ENCODE measurements at places on chromosomes 13 and 19.

- no peak for DNase-seq
Observed at GRCh38 chr19:5057860-5058259, 88.9 kb downstream of the KDM4B start.

GRCh38 chr13:108987517-108987916 is 358.1 kb downstream of the MYO16 start:
- DNase-seq = no peak

- no peak for DNase-seq
Observed at GRCh38 chr13:80307401-80307987, 33.4 kb downstream of the SPRY2 start.

DNA sequence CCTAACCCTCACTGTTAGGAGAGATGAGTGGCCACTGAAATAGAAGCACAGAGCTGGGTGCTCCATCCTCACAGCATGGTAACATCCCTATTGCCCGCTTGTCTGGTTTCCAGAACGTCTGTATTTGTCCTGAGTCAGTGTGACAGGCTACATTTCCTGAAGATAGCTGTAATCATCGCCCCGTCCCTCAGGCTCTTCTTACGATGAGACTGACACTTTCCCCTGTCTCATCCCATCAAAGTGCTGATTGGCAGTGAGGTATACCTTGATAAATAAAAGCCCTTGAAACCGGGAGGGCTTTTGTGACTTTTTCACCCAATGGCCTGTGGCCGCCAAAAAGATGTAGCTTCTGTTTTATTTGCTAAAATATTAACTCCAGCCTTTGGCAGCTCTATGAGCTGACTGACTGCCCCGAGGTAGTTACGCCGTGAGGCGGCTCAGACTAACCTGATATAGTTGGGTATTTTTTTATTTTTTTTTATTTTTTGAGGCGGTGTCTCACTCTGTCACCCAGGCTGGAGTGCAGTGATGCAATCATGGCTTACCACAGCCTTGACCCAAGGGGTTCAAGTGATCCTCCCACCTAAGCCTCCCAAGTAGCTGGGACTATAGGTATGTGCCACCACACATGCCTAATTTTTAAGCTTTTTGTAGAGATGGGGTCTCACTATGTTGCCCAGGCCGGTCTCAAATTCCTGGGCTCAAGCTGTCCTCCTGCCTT is 5.7 kb upstream of the LRRC4B start:
- no peak for DNase-seq

- DNase-seq = peak; percentile 62
Observed at GRCh38 chr13:48979892-48980291, 4.2 kb downstream of the FNDC3A start.

- DNase-seq = no peak
Observed at GRCh38 chr13:90891329-90891728, 456.2 kb upstream of the MIR17HG start.

DNA sequence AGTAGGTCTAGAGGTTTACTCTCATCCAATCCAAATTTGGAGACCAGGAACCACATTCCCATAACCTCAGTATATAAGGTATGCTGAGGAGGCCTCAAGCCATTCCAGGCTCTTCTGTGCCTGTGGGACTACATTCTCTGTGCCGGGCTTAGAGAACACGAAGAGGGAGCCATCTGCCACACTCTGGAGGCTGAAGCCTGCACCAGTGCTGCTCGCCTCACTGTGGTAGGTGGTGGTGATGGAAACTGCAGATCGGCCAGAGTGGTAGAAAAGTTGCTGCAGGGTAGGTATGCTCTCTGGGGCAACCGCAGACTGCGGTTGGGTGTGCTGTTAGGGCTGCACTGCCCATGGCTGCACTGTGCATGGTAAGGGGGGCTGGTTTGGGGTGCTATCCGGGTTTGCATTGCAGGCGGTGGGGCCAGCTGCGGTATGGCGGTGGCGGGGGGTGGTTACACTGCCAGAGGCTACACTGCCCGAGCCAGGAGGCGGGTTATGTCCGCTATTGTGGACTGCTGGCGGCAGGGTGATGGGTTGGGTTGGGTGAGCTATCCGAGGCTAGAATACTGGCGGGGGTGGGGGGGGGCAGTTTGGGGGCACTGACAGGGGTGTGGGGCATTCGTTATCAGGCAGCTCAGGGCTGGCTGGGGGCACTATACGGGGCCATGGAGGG is 145.0 kb downstream of the TNFRSF19 start:
- DNase-seq = no peak

GRCh38 chr13:54424344-54424743 is 1395.7 kb downstream of the OLFM4 start:
- no peak for DNase-seq

GRCh38 chr13:79287939-79288795 is 117.9 kb downstream of the RBM26 start:
- no peak for DNase-seq

- DNase-seq = no peak
Observed at GRCh38 chr19:42360787-42361544, 29.1 kb downstream of the CNFN start.

DNA sequence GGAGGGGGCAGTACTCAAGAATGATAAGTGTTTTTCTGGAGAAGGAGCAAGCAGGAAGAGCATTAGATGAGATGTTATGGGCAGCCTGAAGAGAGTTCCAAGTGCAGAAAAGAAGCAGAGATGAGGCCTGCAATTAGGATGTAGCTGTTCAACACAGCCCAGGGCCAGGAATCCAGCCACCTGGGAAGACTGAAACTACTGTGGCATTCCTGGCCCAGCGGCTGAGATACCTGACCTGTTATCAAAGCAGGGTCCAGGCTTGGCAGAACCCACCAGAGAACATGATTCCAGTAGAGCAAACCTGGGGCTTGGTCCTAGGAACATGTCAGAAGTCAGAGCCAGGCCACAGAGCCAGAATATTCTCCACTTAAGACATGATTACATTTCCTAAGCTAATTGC is 73.3 kb upstream of the LRCH1 start:
- no peak for DNase-seq

GRCh38 chr19:11401808-11402543 is 17.1 kb downstream of the RGL3 start:
- DNase-seq = no peak

DNA sequence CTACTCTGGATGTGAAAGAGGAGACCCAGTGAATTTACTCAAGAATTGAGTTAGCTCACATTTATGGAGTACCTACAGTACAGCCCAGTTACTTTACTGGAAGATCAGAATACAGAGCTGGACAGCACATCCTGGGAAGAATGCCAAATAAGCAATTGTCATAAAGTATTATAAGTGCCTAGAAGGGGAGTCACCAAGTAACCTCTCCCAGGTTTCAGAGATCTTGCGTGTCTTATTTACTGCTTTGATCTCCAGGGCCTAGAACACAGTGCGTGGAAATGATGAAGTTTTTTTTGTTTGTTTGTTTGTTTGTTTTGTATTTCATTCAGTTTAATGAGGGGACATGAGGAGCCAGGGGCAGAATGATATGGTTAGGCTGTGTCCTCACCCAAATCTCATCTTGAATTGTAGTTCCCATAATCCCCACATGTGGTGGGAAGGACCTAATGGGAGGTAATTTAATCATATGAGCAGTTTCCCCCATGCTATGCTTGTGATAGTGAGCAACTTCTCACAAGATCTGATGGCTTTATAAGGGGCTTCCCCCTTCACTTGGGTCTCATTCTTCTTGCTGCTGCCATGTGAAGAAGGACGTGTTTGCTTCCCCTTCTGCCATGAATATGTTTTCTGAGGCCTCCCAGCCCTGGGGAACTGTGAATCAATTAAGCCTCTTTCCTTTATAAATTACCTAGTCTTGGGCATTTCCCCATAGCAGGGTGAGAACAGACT is 5.2 kb downstream of the GARRE1 start:
- no peak for DNase-seq

DNA sequence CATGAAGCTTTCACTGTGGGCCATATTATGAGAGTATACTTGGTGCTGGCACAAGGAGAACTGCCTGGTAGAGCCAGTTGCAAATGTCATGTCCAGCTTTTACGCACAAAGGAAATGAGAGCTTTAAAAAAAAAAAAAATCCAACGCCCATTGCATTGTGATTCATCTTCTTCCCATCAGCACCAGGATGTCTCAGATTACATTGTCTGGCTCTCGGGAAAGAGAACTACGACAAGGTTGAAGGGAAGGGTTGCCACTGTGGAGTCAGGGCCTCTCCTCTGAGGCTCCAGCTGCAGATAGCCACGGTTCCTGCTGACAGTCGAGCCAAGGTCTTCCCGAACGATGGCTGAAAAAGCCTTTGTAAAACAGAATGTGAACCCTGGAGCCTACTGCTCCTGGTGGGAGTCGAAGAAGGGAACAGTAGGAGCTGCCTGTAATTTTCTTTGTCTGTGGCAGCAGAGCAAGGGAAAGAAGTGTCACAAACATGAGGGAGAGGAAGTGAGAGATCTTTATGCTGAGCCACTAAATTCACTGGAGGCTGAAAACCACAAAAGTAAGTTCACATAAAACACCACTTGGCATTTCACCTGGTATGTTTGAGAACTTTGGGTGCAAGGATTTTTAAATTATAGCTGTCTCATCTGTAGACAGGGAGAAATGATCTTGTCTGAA is 704.7 kb downstream of the DIAPH3 start:
- no peak for DNase-seq
